ENCODE measurements at places on chromosomes 4 and X. TPM values are rescaled to one million over a fixed set of nuclear protein-coding genes. Genes with fewer than 3 reads are reported as not detected.

Gene JCHAIN
- 4.1 TPM for polyA plus RNA-seq

Gene DOCK11
- 14.6 TPM for polyA plus RNA-seq

Gene RAB39B
- polyA plus RNA-seq: 1.1 TPM

Gene PAGE5
- polyA plus RNA-seq: not detected

Gene BCORL1
- 20.8 TPM for polyA plus RNA-seq

Gene SULT1E1
- polyA plus RNA-seq: 131 TPM

Gene MXD4
- 66.2 TPM for polyA plus RNA-seq

Gene ANXA5
- polyA plus RNA-seq: 633 TPM

Gene DSPP
- polyA plus RNA-seq: 0.04 TPM

Gene ENPP6
- 1.00 TPM for polyA plus RNA-seq

Gene FGD1
- polyA plus RNA-seq: 13.4 TPM

Gene NPY5R
- polyA plus RNA-seq: 0.21 TPM

Gene FRAS1
- 45.6 TPM for polyA plus RNA-seq

Gene POU3F4
- 0.04 TPM for polyA plus RNA-seq

Gene UGT2A1
- not detected for polyA plus RNA-seq

Gene SMIM14
- polyA plus RNA-seq: 62.5 TPM

Gene CLDN34
- polyA plus RNA-seq: 0.37 TPM

Gene NKRF
- polyA plus RNA-seq: 13.4 TPM

Gene CT47B1
- not detected for polyA plus RNA-seq

Data from right lung (tissue), 10 donors.